Parietal lobe (tissue), 2 donors: ENCODE measurements at places on chromosomes 3 and 15. TPM values are rescaled to one million over a fixed set of nuclear protein-coding genes. Genes with fewer than 3 reads are reported as not detected.

GOLGA6L22 gene
- total RNA-seq = not detected

MAP2K5 gene
- total RNA-seq = 23.2 TPM

KLF13 gene
- 48.5 TPM for total RNA-seq

SPINK8 gene
- not detected for total RNA-seq

BTLA gene
- total RNA-seq = 0.31 TPM

EMC7 gene
- 14.1 TPM for total RNA-seq

SERINC4 gene
- total RNA-seq = not detected

GOLGA8S gene
- under 0.01 TPM for total RNA-seq

AP3S2 gene
- total RNA-seq = 59.5 TPM

C3orf20 gene
- total RNA-seq = 0.31 TPM

C3orf22 gene
- total RNA-seq = not detected

KBTBD13 gene
- not detected for total RNA-seq

CHST13 gene
- not detected for total RNA-seq

FAM174B gene
- 14.1 TPM for total RNA-seq

MIX23 gene
- total RNA-seq = 18.8 TPM

CHRD gene
- total RNA-seq = 12.5 TPM

GOLGA8R gene
- 1.6 TPM for total RNA-seq

CDCP1 gene
- total RNA-seq = 1.6 TPM

MITF gene
- total RNA-seq = 2.5 TPM

STIMATE gene
- 16.3 TPM for total RNA-seq

STXBP5L gene
- 27.2 TPM for total RNA-seq

SH2D7 gene
- not detected for total RNA-seq

TMA7 gene
- total RNA-seq = 80.4 TPM

EXD1 gene
- 0.63 TPM for total RNA-seq

ADGRG7 gene
- not detected for total RNA-seq

CHRNA5 gene
- 6.6 TPM for total RNA-seq

SNUPN gene
- total RNA-seq = 25.0 TPM

GPR160 gene
- 2.2 TPM for total RNA-seq

GPR156 gene
- total RNA-seq = 9.1 TPM

CCDC39 gene
- 0.63 TPM for total RNA-seq

LRRC15 gene
- not detected for total RNA-seq

PFKFB4 gene
- 33.2 TPM for total RNA-seq

WNT7A gene
- total RNA-seq = 10.6 TPM

TMEM207 gene
- total RNA-seq = not detected

HRG gene
- total RNA-seq = not detected

TIMP4 gene
- total RNA-seq = 3.4 TPM

IP6K1 gene
- total RNA-seq = 66.4 TPM

EHD4 gene
- 1.9 TPM for total RNA-seq

ZDHHC23 gene
- 18.8 TPM for total RNA-seq

LEKR1 gene
- 1.3 TPM for total RNA-seq

ELL3 gene
- 5.0 TPM for total RNA-seq

PDCD7 gene
- 23.5 TPM for total RNA-seq

TRIM71 gene
- total RNA-seq = 3.8 TPM
